Cardiac muscle cell (in vitro differentiated cells and primary cell): ENCODE measurements at places on chromosomes 13 and 19. TPM values are rescaled to one million over a fixed set of nuclear protein-coding genes. Genes with fewer than 3 reads are reported as not detected.

- DNase-seq = peak; percentile 42
These were observed 3.9 kb downstream of the PRRG2 start for GRCh38 chr19:49585023-49585422.

GRCh38 chr19:43950834-43951645 is at the start of gene ZNF221:
Gene ZNF221 (plus strand): TSS chr19:43951228. CDS start chr19:43962727, 11,499 bp downstream.
- peak; percentile 95 for DNase-seq

DNA sequence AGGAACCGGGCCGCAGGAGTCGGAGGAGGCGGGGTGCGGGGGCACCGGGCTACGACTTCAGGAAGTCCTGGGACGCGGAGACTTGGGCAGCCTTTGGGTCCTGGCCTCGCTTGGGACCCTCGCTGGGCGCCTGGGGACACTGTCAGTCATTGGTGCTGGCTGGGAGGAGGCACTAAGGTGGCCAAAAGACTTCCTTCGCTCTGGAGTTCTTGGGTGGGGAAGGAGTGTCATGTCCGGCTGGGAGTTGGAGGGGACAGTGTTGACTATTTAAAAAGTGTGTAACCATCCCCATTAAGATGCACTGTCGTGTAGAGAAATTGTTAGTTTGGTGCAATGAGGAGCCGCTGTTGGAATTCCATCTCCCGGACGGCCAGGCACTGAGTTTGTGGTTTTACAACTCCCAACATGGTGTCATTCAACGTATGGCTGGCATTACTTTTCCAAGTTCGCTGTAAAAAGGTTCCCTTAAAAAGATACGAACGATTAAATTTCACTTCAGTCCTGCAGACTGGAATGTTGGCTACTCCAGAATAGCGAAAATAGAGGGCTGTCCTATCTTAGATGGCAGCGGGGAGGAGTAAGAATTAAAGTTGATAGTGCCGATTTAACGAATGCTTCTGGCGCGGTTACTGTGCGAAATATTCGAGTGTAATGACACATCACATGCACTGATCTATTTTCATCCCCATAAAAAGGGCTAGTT is 776 bp downstream of the DNAJC3 start:
- DNase-seq = peak; percentile 14

DNA sequence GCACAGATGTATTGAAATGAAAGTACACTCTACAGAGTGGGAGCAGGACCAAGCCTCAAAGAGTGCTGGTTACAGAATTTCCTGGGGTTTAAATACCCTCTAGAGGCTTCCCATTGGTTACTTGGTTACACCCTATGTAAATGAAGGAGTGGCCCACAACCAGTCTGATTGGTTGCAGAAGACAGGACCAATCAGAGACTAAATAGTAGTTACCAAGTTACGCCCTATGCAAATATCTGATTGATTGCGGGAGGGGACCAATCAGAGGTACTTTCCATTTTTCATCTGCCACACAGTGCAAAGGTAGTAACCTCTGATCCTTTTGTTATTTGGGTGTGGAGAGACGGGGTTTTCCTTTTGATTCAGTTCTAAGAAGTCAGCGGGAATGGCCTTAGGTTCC is 5.5 kb upstream of the ZFP82 start:
- no peak for DNase-seq

DNA sequence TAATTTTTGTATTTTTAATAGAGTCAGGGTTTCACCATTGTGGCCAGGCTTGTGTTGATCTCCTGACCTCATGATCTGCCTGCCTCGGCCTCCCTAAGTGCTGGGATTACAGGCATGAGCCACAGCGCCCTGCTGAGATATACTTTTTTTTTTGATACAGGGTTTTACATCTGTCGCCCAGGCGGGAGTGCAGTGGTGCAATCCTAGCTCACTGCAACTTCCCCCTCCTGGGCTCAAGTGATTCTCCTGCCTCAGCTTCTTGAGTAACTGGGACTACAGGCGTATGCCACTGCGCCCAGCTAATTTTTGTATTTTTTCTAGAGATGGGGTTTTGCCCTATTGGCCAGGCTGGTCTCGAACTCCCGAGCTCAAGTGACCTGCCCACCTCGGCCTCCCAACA is 2.0 kb downstream of the COLGALT1 start:
- no peak for DNase-seq

Gene LGALS4
- 0.46 and 1.0 TPM in 2 replicates for total RNA-seq
